ENCODE measurements at places on chromosomes 16 and 17.

- DNase-seq: no peak
Observed at GRCh38 chr16:51967646-51968045, 579.3 kb downstream of the TOX3 start.

DNA sequence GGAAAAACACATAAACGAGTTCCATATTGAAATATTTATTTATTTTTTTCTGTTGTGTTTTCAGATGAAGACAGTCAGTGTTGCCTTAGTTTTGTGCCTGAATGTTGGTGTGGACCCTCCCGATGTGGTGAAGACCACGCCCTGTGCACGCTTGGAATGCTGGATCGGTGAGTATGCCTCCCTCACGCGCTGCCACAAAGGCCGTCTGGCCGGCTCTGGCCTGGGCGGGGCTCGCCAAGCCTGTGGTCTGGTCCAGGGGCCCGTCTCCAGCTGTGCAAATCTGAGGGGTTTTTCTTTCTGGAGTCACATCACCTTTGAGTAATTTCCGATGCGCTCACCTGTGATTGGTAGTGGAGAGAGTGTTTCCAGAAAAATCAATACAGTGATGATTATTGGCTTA lies 81.0 kb downstream of the RPTOR start:
- DNase-seq: no peak

- no peak for DNase-seq
Observed at GRCh38 chr16:86669285-86669805, 91.0 kb downstream of the FOXL1 start.

DNA sequence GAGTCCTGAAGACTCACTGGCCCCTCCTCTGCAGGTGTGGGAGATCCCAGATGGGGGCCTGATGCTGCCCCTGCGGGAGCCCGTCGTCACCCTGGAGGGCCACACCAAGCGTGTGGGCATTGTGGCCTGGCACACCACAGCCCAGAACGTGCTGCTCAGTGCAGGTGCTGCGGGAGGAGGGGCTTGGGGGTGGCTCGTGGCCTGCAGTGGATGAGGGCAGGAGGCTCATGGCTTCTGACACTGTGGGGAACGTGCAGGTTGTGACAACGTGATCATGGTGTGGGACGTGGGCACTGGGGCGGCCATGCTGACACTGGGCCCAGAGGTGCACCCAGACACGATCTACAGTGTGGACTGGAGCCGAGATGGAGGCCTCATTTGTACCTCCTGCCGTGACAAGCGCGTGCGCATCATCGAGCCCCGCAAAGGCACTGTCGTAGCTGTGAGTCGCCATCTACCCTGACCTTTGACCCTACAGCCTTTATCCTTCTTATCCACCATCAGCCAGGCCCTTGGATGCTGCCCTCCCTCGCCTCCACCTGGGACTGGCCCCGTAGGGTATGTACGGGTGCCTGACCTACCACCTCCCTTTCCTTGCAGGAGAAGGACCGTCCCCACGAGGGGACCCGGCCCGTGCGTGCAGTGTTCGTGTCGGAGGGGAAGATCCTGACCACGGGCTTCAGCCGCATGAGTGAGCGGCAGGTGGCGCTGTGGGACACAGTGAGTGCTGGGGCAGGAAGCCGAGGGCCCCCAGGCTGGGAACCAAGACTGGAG lies 3.6 kb downstream of the CORO1A start:
- no peak for DNase-seq

GRCh38 chr16:13061691-13062090 lies 160.3 kb downstream of the SHISA9 start:
- DNase-seq: no peak
